ENCODE measurements at places on chromosomes 5 and 9.

DNA sequence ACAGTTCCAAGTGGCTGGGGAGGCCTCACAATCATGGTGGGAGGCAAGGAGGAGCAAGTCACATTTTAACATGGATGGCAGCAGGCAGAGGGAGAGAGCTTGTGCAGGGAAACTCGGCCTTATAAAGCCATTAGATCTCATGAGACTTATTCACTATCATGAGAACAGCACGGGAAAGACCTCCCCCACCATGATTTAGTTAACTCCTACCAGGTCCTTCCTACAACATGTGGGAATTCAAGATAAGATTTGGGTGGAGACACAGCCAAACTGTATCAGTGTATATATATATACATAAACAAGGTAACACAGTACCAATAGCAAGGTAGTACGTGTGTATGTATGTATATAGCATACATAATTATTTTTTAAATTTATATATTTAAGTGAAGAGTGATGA, 50.9 kb downstream of the NFX1 start:
- H3K4me3 ChIP-seq, result no peak overlapping the region
- no peaks in the 10 kb centered on the region for H3K27me3 ChIP-seq
- no peak overlapping the region for H3K27ac ChIP-seq
- H3K4me1 ChIP-seq, result no peaks in the 10 kb centered on the region

- DNase-seq, result no peak
- H3K4me3 ChIP-seq, result no peak overlapping the region
- H3K27ac ChIP-seq, result no peak overlapping the region
- no peaks in the 10 kb centered on the region for H3K36me3 ChIP-seq
These were observed 174.8 kb downstream of the SLF1 start for GRCh38 chr5:94793113-94793815.

DNA sequence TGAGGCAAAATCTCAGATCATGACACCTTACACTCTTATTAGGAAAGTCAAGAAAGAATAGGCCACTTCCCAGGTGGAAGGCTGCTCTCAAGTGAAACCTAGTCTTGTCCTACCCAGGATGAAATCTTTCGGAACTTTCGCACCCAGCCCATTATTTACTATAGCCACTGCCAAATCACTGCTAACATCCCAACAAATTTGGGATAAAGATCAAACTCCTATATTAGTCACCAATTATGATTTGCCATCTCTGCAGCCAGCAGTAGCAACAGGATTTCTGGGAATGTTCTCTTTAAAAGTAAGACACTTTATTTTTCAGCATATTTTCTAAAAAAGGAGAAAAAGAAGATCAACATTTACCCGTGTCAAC, 224.6 kb downstream of the GAS1 start:
- no peak overlapping the region for H3K27ac ChIP-seq
- peaks cover 28% of the 10 kb centered on the region for H3K4me1 ChIP-seq
- no peaks in the 10 kb centered on the region for H3K36me3 ChIP-seq
- H3K4me3 ChIP-seq, result no peak overlapping the region

DNA sequence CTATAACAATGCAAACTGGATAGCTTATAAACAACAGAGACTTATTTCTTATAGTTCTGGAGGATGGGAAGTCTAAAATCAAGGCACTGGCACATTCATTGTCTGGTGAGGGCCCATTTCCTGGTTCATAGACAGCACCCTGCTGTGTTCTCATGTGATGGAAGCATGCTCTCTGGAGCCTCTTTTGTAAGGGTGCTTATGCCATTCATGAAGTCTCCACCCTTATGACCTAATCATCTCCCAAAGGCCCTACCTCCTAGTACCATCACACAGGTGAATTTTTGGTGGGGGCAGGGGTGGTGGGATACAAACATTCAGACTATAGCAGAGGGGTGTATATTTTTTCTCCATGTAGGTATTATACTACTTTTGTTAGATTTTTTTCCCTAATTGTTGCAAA, 92.4 kb downstream of the UNC13B start:
- H3K4me3 ChIP-seq, result no peak overlapping the region
- H3K27me3 ChIP-seq, result no peaks in the 10 kb centered on the region
- peaks cover 13% of the 10 kb centered on the region for H3K4me1 ChIP-seq
- DNase-seq, result no peak
- H3K36me3 ChIP-seq, result 0 out of 2 replicates have a peak, but pooled peaks cover 3% of the 10 kb centered on the region

DNA sequence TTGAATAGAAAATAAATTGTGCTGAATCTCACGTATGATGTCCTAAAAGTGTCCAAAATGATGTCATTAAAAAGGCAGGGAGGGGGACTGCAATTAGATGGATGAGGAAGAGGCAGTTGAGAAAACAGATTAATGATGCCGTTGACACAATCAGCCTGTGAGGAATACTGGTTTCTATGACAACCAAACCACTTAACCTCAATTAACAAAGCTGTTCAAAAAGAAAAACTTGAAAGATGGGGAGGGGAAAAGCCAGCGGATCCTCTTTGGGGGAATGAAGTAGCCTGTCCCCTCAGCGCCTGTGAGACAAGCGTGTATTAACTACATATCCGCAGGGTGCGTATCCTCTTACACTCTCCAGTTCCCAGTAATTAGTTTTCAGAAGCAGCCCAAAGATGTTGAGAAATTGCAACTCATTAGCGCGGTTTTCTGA, 160.7 kb downstream of the TTC39B start:
- H3K4me1 ChIP-seq, result peaks cover 38% of the 10 kb centered on the region
- H3K36me3 ChIP-seq, result 0 out of 2 replicates have a peak, but pooled peaks cover under 1% of the 10 kb centered on the region
- no peak overlapping the region for H3K4me3 ChIP-seq
- no peaks in the 10 kb centered on the region for H3K27me3 ChIP-seq
- no peak overlapping the region for H3K27ac ChIP-seq

DNA sequence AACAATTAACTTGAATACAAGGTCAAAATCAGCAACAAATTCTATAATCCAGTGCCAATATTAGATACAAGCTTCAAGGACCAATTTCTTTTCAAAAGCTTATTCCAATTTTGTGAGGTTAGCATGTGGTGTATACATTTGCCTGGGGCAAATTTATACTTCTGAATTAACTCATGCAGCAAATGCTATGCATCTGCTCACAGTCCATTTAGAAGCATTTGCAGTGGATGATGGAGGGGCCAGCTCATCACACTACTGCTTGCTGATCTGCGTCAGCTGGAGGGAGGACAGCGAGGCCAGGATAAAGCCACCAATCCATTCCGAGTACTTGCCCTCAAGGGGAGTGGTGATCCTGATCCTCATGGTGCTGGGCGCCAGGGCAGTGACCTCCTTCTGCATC, 474.3 kb upstream of the KIF2A start:
- no peaks in the 10 kb centered on the region for H3K36me3 ChIP-seq
- DNase-seq, result no peak
- no peaks in the 10 kb centered on the region for H3K4me1 ChIP-seq
- no peaks in the 10 kb centered on the region for H3K27me3 ChIP-seq

DNA sequence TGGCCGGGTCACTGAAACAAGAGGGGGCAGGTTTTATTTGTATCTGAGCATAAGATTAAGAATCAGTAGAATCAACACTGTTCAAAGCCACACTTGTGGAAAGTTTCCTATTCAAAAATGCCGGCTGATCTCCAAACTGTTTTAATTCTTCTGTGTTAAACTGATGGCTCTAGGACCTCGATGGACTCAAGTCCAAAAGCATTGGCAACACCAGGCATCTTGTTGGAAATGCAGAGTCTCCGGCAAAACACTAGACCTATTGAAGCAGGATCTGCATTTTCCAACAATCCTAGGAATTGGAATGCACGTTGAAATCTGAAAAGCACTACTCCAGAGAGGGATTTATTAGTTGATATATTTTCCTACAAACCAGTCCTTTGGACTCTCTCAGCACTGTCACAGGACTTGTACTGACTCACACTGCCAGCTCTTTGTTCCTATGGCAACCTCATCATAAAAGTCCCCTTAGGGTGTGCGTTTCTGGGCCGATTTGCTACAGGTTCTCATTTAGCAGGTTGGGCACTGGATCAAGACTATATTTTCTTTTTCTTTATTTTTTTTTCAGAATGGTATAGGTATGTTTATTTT, 48.1 kb upstream of the PCA3 start:
- no peak for DNase-seq
- H3K27me3 ChIP-seq, result no peaks in the 10 kb centered on the region
- no peak overlapping the region for H3K4me3 ChIP-seq
- peaks cover 9% of the 10 kb centered on the region for H3K4me1 ChIP-seq
- no peak overlapping the region for H3K27ac ChIP-seq
- H3K36me3 ChIP-seq, result no peaks in the 10 kb centered on the region

GRCh38 chr5:320524-321229, 837 bp upstream of the AHRR start:
- H3K27ac ChIP-seq, result no peak overlapping the region
- H3K4me1 ChIP-seq, result peaks cover 15% of the 10 kb centered on the region
- peak; percentile 52 for DNase-seq
- peak overlapping the region; percentile 77 for H3K4me3 ChIP-seq
- H3K27me3 ChIP-seq, result peaks cover 56% of the 10 kb centered on the region
- H3K36me3 ChIP-seq, result no peaks in the 10 kb centered on the region

GRCh38 chr5:147223948-147224791, 10.7 kb upstream of the STK32A start:
- H3K36me3 ChIP-seq, result no peaks in the 10 kb centered on the region
- H3K4me3 ChIP-seq, result no peak overlapping the region
- peaks cover 13% of the 10 kb centered on the region for H3K4me1 ChIP-seq
- no peak overlapping the region for H3K27ac ChIP-seq

DNA sequence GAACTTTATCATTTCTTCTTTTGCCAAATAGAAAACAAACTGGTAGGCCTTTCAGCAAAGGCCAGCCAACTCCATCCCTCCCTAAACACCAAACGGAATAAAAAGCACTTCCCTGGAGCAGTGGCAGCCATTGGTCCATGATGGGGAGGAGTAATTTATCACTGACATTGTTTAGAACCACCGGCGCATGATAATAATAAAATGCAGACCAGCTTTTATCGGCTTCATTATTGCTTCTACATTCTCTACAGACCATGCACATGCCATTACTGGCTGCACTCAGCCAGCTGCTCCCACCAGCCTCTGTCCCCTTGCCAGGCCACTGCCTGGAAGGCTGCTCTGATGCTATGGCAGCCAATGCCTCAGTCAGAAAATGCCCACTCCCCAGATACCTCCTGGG, 45.9 kb downstream of the ABCA1 start:
- H3K4me1 ChIP-seq, result peaks cover 69% of the 10 kb centered on the region
- no peak for DNase-seq
- H3K27ac ChIP-seq, result no peak overlapping the region
- H3K36me3 ChIP-seq, result no peaks in the 10 kb centered on the region
- no peak overlapping the region for H3K4me3 ChIP-seq

GRCh38 chr5:74516211-74516636, 124.3 kb downstream of the ENC1 start:
- H3K27ac ChIP-seq, result peak overlapping the region; percentile 80
- no peak overlapping the region for H3K4me3 ChIP-seq
- H3K36me3 ChIP-seq, result no peaks in the 10 kb centered on the region
- H3K4me1 ChIP-seq, result peaks cover 27% of the 10 kb centered on the region
- H3K27me3 ChIP-seq, result no peaks in the 10 kb centered on the region

GRCh38 chr5:69013481-69013880, 80.3 kb upstream of the SLC30A5 start:
- no peaks in the 10 kb centered on the region for H3K36me3 ChIP-seq
- no peaks in the 10 kb centered on the region for H3K4me1 ChIP-seq
- H3K27me3 ChIP-seq, result no peaks in the 10 kb centered on the region
- no peak for DNase-seq
- no peak overlapping the region for H3K27ac ChIP-seq

DNA sequence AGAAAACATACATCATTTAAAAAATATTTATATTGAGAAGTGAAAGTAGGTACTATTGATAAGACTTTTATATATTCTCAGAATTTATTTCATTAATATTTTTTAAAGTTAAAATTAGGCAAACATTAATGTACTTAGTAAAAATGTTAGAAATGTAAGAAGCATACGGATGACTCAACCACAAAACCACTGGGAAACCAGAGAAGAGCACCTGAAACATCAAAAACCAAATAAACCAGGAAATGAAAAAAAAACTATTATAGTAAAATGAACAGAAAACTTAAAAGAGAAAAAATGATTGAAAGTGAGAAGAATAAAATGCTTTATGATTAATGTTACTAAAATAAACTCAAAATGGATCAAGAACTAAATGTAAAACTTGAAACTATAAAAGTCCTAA, 233.2 kb upstream of the DAB2 start:
- H3K27ac ChIP-seq, result no peak overlapping the region
- no peak for DNase-seq
- peaks cover 29% of the 10 kb centered on the region for H3K27me3 ChIP-seq
- peaks cover 14% of the 10 kb centered on the region for H3K4me1 ChIP-seq

DNA sequence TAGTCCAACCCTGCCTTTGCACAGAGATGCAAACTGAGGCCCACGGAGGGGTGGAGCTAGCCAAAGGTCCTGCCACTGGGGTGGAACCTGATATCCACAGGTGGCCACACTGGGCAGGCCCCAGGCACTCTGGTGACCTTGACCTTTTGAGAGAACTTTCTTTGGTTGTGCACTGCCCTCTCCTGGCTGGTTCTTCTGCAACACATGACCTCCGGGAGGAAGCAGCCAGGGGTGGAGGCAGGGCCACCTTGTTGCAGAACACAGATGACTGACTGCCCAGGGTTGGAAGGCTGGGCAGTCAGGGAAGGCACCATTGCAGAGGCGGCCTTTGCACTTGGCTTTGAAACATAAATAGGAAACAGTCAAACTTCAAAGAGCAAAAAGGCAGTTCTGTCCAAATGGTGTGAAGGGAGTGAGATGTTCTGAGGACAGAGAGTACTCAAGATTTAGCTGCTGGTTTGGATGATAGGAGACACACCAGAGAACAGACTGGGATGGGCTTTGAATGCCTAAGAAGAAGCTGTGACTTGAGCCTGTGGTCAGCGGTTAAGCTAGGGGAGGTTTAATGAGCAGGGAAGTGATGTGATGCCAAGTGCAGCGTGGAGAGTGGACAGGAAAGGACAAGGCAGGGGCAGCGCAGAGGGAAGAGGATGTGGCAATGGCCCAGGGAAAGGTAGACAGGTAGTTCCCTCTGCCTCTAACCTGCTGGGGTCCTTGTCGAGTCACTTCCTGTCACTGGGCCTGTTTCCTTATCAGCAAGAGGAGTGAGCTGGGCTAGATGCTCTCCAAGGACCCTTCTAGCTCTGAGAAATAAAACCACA, 6.8 kb upstream of the TCOF1 start:
- H3K36me3 ChIP-seq, result no peaks in the 10 kb centered on the region
- H3K4me3 ChIP-seq, result no peak overlapping the region
- H3K4me1 ChIP-seq, result peaks cover 13% of the 10 kb centered on the region
- peak; percentile 88 for DNase-seq
- H3K27ac ChIP-seq, result peak overlapping the region; percentile 67

- H3K27ac ChIP-seq, result peak overlapping the region; percentile 61
- H3K36me3 ChIP-seq, result peaks cover 22% of the 10 kb centered on the region
- peaks cover 9% of the 10 kb centered on the region for H3K4me1 ChIP-seq
These were observed 78.9 kb downstream of the SEMA4D start for GRCh38 chr9:89418882-89419640.

DNA sequence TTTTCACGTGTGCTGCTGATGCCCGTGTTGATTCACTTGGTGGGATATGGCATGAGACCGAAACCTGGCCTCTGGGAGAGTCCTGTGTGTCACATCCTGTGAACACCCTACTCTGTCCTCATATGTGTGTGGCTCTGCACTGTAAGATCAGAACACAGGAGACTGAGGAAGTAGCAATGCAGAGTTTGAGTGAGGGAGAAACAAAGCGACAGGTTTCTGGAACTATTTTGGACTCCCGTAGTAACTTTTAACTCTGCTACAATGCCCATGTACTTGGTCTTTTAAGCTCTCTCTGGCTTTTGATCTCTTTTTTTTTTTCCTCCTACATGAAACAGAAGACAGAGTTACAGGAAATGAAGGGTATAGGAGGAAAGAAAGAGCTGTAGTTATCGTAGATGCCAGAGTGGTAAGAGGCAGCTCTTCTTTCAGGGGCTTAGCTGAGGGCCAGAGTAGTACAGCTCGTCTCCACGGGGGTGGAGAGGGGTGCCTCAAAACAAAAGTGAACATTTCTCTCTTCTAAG, 26.6 kb downstream of the GRAMD2B start:
- H3K4me3 ChIP-seq, result no peak overlapping the region
- no peaks in the 10 kb centered on the region for H3K27me3 ChIP-seq
- H3K4me1 ChIP-seq, result peaks cover 16% of the 10 kb centered on the region
- H3K36me3 ChIP-seq, result peaks cover 14% of the 10 kb centered on the region

All from WTC11 (cell line).